ENCODE measurements at places on chromosomes 5 and 9. TPM values are rescaled to one million over a fixed set of nuclear protein-coding genes. Genes with fewer than 3 reads are reported as not detected.

Gene TMC1
- not detected for total RNA-seq

GRCh38 chr9:17783227-17783626 is 204.4 kb downstream of the SH3GL2 start:
- no peak for DNase-seq
- H3K4me3 ChIP-seq = no peak overlapping the region
- no peaks in the 10 kb centered on the region for H3K4me1 ChIP-seq
- H3K27ac ChIP-seq = no peak overlapping the region
- H3K27me3 ChIP-seq = no peaks in the 10 kb centered on the region
- H3K36me3 ChIP-seq = no peaks in the 10 kb centered on the region

GRCh38 chr5:173327084-173327947 is 898 bp downstream of the STC2 start:
- H3K27ac ChIP-seq = no peak overlapping the region
- H3K36me3 ChIP-seq = peaks cover 60% of the 10 kb centered on the region
- H3K27me3 ChIP-seq = peaks cover 51% of the 10 kb centered on the region
- H3K4me1 ChIP-seq = peaks cover 40% of the 10 kb centered on the region
- peak; percentile 32 for DNase-seq
- peak overlapping the region; percentile 90 for H3K4me3 ChIP-seq

GRCh38 chr9:119298076-119298853 is 71.0 kb downstream of the BRINP1 start:
- DNase-seq = no peak
- H3K27ac ChIP-seq = no peak overlapping the region
- no peaks in the 10 kb centered on the region for H3K36me3 ChIP-seq
- no peak overlapping the region for H3K4me3 ChIP-seq

DNA sequence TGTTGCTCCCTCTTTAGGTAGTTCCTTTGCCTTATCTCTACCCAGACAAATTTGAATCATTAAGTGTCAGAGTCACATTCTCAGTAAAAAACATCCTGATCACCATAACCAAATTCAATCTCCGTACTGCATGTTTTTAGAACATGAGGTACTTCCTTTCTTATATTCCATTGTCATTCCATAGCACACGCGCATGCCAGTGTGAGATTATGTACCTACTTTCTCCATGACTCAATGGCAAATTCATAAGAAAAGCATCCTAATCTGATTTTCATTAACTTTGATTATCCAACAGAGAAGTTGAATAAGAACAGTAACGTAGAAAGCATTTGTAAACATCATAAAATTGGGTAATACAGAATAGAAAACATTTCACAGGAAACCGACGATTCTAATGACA is 1118.6 kb upstream of the CDH9 start:
- H3K4me3 ChIP-seq = no peak overlapping the region
- H3K27ac ChIP-seq = no peak overlapping the region
- H3K36me3 ChIP-seq = no peaks in the 10 kb centered on the region
- DNase-seq = no peak
- H3K27me3 ChIP-seq = no peaks in the 10 kb centered on the region

Gene SHB
- total RNA-seq = 1.2 TPM

Gene NSG2
- total RNA-seq = not detected

DNA sequence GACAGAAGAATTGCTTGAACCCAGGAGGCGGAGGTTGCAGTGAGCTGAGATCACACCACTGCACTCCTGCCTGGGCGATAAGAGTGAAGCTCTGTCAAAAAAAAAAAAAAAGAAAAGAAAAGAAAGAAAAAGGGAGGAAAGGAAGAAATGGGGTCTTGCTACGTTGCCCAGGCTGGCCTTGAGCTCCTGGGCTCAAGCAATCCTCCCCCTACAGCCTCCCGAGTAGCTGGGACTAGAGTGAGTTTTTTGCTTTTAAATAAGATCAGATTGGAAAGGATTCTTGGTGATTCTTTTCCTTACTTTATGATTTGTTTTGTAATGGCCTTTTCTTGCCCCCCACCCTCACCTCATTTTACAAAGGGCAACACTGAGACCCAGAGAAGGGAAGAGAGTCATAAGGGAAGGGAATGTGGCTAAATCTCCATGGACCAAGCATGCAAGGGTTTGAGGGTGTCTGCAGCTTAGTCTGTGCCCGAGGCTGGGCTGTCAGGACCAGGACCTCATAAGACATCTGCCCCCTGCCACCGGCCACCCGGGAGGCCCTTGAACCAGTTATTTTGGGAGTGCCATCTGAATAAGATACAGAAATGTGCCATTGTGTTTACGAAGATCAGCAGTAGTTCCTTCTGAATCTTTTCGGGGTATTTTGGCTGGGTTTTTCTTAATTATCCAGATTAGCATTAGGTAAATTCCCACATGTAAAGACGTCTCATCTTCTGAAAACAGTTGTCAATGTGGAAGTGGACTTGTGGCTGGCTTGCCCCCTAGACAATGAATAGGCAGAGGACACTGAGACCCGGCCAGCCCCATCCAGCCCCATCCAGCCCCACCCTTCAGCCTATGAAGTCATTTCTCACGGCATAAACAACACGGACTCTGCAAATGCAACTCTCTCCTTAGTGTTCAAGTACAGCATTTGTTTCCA is 44.5 kb upstream of the GRHPR start:
- peaks cover 5% of the 10 kb centered on the region for H3K27me3 ChIP-seq
- no peak overlapping the region for H3K4me3 ChIP-seq
- DNase-seq = no peak

GRCh38 chr5:133232435-133232834 is 180.6 kb downstream of the HSPA4 start:
- no peak for DNase-seq
- no peak overlapping the region for H3K27ac ChIP-seq
- no peaks in the 10 kb centered on the region for H3K4me1 ChIP-seq
- no peaks in the 10 kb centered on the region for H3K27me3 ChIP-seq
- H3K36me3 ChIP-seq = no peaks in the 10 kb centered on the region

Gene ABCA1
- total RNA-seq = 31.3 TPM

Gene PCDHGA3
- total RNA-seq = not detected

Gene ABLIM3
- not detected for total RNA-seq

DNA sequence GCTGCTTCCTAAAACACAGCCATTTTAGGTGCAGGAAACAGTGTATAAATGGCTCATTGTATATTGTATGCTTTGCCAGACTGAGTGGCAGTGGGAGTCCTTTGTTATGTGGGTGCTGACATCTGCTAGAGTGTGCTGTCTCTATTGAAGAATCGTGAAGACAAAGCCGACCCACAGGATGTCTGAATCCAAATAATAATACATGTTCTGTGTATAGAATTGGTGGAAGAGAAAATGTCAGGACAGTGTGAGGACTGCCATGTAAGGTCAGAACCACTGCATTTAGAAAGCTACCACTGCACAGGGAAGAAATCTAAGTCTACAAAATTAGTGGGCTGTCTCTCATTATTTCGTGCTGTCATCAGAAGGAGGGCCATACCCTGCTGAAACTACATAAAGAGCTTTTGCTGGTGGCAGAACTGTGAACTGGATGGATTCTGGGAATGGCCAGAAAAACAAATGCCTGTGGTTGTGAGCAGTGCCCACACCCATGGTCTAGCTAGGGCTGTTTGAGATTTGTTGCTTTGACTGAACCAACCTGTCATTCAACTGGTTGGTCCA is 2.5 kb downstream of the IL7R start:
- H3K4me3 ChIP-seq = peak overlapping the region; percentile 81
- DNase-seq = no peak
- H3K27ac ChIP-seq = peak overlapping the region; percentile 100
- H3K4me1 ChIP-seq = peaks cover 70% of the 10 kb centered on the region

Gene BRD8
- total RNA-seq = 95.6 TPM
